Right renal cortex interstitium (tissue), 3 donors: ENCODE measurements at places on chromosomes 13 and 19. TPM values are rescaled to one million over a fixed set of nuclear protein-coding genes. Genes with fewer than 3 reads are reported as not detected.

GRCh38 chr13:85985797-85986196 lies 186.6 kb upstream of the SLITRK6 start:
- no peak for DNase-seq

- DNase-seq = no peak
Observed at GRCh38 chr13:94583926-94584325, 12.0 kb downstream of the TGDS start.

Gene CYP2A7
- 0.19 TPM for polyA plus RNA-seq

DNA sequence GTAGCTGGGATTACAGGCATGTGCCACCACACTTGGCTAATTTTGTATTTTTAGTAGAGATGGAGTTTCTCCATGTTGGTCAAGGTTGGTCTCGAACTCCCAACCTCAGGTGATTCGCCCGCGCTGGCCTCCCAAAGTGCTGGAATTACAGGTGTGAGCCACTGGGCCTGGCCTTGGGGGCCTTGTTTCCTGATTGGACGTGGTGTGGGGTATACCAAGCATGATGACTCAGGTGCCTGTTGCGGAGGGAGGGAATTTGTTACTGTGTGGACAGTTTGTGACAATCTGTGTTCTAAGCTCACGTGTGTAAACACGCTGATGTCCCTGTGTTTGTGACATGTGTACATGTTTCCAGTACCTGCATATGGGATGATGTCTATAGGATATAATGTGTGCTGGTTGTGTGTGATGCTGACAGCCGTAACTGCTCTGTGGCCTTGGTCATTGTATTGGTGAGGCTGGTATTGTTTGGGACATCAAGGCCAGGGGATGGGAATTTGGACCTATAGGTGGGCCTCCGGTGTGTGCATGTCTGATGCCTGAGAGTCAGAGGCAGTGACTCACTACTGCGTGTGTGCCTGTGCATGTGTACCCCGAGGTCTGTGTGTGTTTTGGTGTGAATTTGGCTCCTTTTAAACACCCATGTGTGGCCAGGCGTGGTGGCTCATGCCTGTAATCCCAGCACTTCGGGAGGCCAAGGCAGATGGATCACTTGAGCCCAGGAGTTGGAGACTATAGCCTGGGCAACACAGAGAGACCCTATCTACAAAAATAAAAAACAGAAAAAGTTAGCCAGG lies 1.6 kb upstream of the EGLN2 start:
- DNase-seq = no peak

- no peak for DNase-seq
Observed at GRCh38 chr13:98389319-98389718, 187.6 kb downstream of the STK24 start.

DNA sequence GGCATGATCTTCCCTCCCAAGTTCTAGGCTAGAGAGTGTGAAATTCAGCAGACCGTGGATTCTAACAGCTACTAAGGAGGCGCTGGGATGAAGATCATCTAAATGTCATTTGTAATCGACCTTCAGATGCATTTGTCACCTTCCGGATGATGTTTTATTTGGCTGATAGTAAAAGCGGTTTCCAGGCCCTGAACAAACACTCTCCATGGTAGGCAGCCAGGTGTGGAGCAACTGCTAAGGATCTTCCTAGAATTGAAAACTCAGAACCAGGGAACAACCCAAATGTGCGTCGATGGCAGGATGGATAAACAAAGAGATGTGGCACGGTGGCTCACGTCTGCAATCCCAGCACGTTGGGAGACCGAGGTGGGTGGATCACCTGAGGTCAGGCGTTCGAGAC lies 107.2 kb upstream of the CACNA1A start:
- no peak for DNase-seq

Gene C13orf42
- polyA plus RNA-seq = 0.52 TPM

Gene FDX2
- 19.3 TPM for polyA plus RNA-seq

Gene NDUFA11
- polyA plus RNA-seq = 138 TPM

GRCh38 chr13:110715395-110716246 lies 2.1 kb downstream of the ING1 start:
- peak; percentile 98 for DNase-seq

DNA sequence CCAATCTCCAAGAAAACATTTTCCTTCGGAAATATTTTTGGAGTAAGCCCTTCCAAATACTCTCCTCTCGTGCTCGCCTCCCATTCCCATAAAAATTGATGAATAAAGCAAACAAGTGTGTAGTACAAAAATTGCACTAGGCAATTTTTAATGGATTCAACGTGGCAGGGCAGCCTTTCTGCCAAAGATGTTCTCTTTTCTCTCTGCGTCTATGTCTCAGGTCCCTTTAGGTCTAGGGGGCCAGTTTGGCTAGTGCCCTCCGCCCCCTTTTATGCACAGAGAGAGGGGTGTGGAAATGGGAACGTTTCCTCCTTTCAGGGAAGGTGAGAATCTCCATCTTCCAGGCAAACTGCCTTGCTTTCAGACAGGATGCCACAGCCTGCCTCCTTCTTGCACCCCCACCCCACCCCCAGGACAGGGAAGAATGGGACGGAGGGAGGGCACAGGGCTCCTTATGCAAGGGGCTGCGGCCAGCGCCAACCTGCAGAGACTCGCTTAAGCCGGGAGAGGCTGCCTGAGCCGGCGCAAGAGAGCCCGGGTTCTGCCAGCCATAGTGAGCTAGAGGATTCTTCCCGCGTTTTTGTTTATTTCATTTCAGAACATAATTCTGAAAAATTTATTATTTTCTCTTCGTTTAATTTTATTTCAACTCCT lies 2.7 kb upstream of the ZIC2 start:
- no peak for DNase-seq

- no peak for DNase-seq
Observed at GRCh38 chr13:46071590-46072249, 19.2 kb upstream of the ZC3H13 start.

- DNase-seq = no peak
Observed at GRCh38 chr13:26012995-26013394, 38.8 kb downstream of the SHISA2 start.

DNA sequence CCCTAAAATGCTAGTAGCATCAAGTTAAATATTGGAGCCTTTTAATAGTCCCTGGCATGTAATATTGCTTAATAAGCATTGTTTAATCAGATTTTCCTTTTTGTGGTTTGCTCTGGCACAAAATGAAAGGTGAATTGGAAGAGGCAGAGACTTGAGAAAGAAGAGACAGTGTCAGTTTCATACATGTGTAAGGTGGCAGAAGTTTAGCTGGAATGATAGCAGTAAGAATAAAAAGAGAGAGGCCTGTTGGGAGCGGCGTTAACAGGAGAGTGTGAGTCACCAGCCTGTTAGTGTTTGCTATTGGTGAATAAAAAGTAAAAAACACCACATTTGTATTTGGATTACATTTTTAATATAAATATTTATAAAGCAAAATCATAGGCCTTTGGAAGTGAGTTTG lies 145.3 kb downstream of the PDS5B start:
- DNase-seq = no peak

DNA sequence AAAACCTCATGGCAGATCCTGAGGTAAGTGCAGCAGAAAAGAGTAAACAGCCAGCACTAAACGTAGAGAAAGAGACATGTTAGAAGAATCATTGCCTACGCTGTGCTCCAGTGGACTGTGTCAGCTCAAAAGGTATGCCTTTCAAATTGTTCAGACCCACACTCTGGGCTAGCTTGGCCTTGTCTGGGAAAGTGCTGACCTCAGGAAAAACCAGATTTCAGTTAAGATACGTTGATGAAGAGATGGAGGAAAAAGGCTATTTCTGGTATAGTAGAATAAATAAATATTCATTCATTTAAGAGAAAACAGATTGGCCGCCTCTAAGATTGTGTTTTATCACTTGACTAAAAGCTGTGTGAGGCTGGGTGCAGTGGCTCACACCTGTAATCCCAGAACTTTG lies 9.6 kb upstream of the SUCLA2 start:
- DNase-seq = no peak

DNA sequence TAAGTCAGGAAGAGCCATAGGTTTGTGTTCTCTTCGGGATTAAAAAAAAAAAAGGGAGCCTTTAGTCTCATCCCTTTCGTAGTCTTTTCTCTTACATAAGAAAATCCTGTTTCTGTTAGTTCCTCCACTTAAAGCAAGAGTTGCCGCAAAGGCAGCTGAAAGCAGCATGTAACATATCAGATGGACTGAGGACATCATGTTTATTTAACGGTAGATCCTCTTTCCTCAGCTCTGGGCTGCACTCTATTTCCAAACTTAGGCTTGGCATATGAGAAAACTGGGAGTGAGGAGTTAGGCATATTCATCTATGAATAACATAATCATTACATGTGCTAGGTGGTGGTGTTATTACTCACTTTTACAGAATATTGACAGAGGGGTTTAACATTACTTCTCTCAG lies 391.2 kb downstream of the KLF12 start:
- DNase-seq = no peak

Gene WTIP
- 34.2 TPM for polyA plus RNA-seq

DNA sequence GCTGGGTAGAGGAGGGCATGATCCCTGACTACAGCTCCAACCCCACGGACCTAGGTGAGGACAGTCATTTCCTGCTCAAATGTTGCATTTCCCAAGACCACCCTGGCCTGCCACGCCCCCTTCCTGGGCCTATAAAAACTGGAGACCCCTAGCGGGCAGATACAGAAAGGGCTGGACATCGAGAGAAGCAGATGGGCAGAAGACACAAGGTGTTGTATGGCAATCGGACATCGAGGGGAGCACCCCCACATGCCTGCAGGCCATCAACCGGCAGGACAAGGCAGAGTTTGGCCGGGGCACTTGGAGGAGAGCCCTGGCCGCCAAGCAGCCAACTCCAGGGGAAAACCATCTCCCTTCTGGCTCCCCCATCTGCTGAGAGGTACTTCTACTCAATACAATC lies 746.4 kb downstream of the PCDH9 start:
- no peak for DNase-seq

GRCh38 chr19:37537391-37537947 lies 30.7 kb downstream of the ZNF793 start:
- no peak for DNase-seq

DNA sequence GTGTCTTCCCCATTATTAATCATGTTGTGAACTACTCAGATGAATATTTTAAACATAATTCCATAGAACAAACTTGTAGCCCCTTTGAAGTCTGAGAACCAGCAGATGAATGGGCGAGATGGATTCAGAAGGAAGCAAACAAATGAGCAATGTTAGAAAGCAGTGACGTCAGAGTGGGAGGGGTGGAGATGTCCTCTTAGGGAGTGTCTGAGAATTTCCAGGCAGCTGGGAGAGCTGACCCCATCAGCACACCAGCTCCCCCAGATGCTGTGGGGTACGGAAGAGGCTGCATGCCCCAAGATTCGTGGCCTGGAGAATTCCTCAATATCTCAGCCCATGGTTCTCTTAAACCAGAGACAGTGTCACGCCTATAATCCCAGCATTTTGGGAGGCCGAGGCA lies 68.6 kb downstream of the DPF1 start:
- no peak for DNase-seq

DNA sequence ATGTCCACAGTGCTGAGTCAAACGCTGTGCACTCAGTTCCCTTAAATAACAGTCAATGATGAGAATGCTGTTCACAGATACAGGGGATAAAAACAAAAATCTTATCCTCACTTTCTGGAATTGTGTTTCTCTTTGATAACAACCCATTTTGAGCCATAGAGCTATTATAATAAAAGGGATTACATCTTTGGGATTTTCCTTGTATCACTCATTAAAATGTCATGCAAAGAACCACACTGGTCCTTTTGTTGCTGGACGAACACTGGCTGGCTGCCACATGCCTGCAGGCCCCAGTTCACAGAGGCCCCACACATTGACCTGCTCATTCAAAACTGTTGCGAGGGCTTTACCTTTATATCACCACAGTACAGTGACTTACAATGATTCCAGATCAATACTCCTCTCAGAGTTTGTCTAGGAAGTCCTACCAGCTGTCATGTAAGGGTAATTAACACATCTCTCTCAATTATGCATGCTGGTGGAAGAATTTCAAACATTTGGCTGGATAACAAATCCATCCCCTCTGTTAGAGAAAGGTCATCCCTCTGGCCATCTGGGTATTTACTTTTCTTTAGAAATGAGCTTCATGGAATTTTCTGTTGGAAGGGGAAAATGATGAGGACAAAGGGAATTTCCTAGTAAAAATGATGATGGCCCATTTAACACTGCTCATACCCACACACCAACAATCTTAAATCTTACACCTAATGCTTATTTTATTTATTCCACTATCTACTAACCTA lies 85.9 kb downstream of the MBNL2 start:
- no peak for DNase-seq

GRCh38 chr13:40502236-40502635 lies 164.2 kb downstream of the FOXO1 start:
- DNase-seq = no peak

DNA sequence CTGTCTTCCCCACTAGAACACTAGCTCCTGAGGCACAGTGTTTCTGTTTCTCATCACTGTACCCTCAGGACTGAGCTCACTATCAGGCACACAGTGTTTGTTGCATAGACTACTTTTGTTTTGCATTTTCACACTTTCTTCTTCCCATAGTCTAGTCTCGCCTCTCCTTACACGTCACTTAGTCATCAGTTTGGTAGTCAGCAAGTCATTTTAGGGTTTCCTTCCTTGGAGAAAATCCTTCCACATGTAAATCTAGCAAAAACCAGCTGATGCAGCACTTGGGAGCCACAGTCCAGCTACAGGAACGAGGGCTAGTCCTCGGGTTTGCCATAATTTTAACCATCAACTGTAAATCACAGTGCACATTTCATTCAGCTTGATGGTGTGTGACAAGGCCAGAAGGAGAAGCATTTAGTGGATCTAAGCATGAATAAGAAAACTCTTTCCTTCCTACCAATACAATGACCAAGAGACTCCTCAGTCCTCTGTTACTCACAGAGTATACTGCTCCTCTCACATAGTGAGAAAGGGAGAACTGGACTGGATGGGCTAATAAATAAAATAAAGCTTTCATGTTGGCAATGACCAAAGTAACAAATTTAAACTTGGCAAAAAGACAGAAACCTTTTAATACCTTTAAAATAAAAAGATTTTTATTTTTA lies 221.0 kb downstream of the KLF12 start:
- no peak for DNase-seq

Gene ISYNA1
- polyA plus RNA-seq = 89.5 TPM

- no peak for DNase-seq
Observed at GRCh38 chr13:113298043-113298945, 1.3 kb downstream of the LAMP1 start.

GRCh38 chr19:2239771-2240770 lies 3.4 kb downstream of the SF3A2 start:
- no peak for DNase-seq

- DNase-seq = no peak
Observed at GRCh38 chr19:3206216-3206953, 18.1 kb upstream of the CELF5 start.

Gene TUBB4A
- polyA plus RNA-seq = 24.5 TPM

GRCh38 chr19:6967967-6968366 lies 53.3 kb downstream of the MBD3L2B start:
- DNase-seq = no peak

Gene HOMER3
- polyA plus RNA-seq = 48.2 TPM

- peak; percentile 56 for DNase-seq
Observed at GRCh38 chr19:37007587-37008220, 70.5 kb upstream of the ZNF420 start.

- DNase-seq = peak; percentile 5
Observed at GRCh38 chr19:41696402-41697197, 8.5 kb upstream of the CEACAM7 start.

DNA sequence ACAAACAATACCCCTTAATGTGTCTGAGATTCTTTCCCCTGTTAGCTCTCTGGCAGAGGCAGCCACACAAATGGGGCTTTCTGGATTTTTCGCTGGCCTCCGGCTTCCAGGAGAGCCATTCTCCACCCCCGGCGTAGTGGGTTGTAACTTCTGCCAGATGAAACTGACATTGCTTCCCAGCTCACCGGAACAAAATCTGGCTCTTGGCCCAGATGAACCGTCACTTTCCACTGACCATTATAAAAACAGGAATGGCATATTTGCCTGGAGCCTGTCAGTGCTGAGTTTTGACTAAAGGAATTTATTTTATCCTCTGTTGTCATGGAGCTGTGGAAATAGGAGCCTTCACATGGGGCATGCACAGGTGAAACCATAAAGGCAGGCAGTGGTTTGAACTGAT lies 120.6 kb upstream of the GPR12 start:
- no peak for DNase-seq
